Right atrium auricular region (tissue), 2 donors: ENCODE measurements at places on chromosomes 6 and 20.

DNA sequence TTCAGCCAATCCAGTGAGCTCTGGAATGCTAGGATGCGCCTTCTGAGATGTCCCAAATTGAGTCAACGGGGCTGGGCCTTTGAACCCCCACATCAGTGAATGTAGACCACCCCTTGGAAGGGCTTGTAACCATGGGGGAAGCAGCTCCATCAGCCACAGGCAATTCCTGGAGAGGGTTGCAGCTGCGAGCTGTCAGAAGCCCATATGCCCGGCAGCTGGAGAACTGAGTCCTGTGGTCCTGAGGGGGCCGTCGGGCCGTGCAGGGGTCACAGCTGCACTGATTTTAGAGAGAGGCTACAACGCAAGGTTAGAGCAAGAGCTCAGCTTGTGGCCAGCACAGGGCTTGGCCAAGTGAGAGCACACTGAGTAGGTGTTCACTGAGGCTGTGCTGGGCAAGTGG is 121.3 kb downstream of the TOX2 start:
- DNase-seq: peak; percentile 54

GRCh38 chr6:70107852-70108629 is 194.8 kb downstream of the COL9A1 start:
- no peak for DNase-seq

- DNase-seq: no peak
Observed at GRCh38 chr20:53734006-53734688, 140.5 kb upstream of the ZNF217 start.

GRCh38 chr20:39941245-39941644 is 747.8 kb downstream of the MAFB start:
- no peak for DNase-seq
